ENCODE measurements at places on chromosomes 7 and 10.
A peak's percentile ranks its signal among the peaks of the same experiment; 100 is the strongest.

- DNase-seq, result no peak
Observed at GRCh38 chr7:11210374-11210773, 236.7 kb downstream of the PHF14 start.

- DNase-seq, result peak; percentile 38
Observed at GRCh38 chr7:26156451-26157420, 4.7 kb downstream of the NFE2L3 start.

- DNase-seq, result no peak
Observed at GRCh38 chr10:131663351-131663750, 237.5 kb upstream of the PPP2R2D start.

GRCh38 chr10:64385355-64385754, 864.2 kb downstream of the REEP3 start:
- DNase-seq, result no peak

DNA sequence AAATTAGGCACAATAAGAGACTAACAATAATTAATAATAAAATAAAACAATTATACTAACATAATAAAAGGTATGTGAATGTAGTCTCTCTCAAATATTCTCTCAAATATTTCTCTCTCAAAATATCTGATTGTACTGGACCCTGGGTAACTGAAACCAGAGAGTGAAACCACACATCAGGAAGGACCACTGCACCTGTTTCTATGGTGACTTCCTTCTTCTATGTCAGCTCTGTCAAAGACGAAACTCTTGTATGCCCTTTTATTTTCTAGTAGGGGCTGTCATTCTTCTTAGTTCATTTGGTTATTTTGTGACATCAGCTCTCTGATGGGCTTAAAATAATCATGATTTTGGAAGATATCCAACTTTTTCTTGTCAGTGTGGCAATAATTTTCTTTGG, 428.0 kb upstream of the TPK1 start:
- DNase-seq, result no peak

GRCh38 chr7:159167139-159167538, 22.5 kb upstream of the VIPR2 start:
- no peak for DNase-seq

GRCh38 chr7:73981933-73982332, 46.0 kb upstream of the ELN start:
- DNase-seq, result no peak

DNA sequence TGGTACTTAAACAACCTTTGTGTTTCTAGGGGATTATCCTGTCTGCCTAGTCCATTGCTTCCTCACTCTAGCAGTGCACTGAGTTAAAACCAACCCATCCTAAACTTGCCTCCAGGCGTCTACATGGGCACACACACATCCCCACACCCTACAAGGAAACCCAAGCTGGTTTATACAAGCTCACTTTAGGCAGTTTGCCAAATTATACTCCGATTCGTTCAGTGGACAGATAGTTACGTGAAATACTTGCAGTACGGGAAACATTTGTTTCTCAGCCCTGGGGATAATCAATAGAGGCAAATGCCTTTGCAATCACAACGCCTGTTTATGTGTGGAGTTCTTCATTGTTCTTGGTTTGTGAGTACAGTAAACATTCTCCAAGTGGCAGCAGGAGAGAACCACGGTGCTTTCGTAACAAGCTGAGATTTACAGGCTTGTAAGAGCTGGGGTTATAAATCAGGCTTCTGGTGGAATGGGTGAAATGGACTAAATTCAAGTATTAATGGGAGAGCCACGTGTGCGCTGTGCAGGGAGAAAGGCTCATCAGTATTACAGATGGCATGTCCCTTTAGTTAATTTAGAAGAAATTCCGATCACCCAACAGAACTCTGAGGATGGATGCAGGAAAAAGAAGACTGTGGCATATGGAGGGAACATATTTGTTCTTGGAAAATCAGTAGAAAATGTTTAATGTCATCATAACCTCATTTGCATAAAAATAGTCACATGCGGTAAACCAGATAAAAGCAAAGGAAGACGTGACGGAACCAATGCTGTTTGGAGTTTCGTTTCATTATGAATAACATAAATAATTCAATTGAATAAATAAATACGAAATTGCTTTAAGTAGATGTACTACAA, 217.1 kb downstream of the GALNT17 start:
- DNase-seq, result no peak

GRCh38 chr10:29757551-29758297, 123.0 kb upstream of the SVIL start:
- DNase-seq, result no peak

- no peak for DNase-seq
Observed at GRCh38 chr10:70444744-70445143, 3.3 kb upstream of the NODAL start.

DNA sequence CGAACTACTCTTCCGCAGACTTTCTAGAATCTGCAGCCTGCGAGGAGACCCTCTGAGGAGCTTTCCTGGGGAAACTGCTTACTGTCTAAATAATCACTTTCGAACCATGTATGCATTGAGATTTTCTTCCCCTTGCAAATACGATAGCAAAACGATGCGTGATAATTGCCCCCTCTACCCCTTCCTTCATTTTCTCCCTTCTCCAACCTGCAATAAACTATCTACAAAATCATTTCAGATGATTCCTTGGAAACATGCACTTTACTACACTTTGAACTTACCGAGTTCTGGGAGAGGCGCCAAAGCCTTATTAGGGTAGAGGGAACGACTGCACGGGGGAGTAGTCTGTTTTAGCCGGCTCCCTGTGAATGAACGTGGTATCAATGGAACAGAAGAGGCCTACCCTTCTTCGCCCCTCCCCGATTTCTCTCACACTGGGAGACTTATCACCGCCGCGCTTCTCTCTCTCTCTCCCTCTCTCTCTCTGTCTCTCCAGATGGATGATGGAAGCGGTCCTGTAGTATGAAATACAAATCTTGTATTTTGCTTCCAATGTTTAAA, at the start of gene FGFBP3:
Gene FGFBP3 (minus strand): TSS at position 370 of the 561 bp plus-strand sequence. CDS start 517 bp downstream, outside the sequence.
- no peak for DNase-seq

DNA sequence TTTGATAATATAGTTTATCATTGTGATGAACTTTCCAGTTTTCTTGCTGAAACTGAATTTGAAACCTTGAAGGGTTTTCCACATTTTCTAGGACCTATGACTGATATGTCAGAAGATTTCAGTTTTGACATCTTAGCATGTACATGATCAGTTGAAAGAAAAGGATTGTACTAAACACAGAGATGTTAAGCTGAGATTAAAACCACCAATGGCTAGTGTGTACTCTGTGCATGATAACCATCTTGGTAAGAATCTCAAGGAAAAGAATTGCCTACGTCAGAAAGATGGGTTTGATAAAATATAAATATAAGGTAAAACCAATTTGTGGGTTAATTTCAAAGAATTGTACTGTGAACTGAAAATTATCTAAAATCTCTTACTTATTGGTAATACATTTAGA, 776.4 kb downstream of the GATA3 start:
- no peak for DNase-seq

GRCh38 chr7:272108-272615, 17.8 kb upstream of the FOXL3 start:
- DNase-seq, result no peak

GRCh38 chr7:65731562-65732035, 141.3 kb upstream of the VKORC1L1 start:
- no peak for DNase-seq

- no peak for DNase-seq
Observed at GRCh38 chr10:109894516-109894915, 28.8 kb downstream of the XPNPEP1 start.

GRCh38 chr7:28276298-28276697, 95.7 kb upstream of the JAZF1 start:
- DNase-seq, result no peak

- DNase-seq, result no peak
Observed at GRCh38 chr7:43456200-43456599, 126.7 kb upstream of the STK17A start.

- no peak for DNase-seq
Observed at GRCh38 chr7:143129051-143129450, 2.8 kb upstream of the PIP start.

DNA sequence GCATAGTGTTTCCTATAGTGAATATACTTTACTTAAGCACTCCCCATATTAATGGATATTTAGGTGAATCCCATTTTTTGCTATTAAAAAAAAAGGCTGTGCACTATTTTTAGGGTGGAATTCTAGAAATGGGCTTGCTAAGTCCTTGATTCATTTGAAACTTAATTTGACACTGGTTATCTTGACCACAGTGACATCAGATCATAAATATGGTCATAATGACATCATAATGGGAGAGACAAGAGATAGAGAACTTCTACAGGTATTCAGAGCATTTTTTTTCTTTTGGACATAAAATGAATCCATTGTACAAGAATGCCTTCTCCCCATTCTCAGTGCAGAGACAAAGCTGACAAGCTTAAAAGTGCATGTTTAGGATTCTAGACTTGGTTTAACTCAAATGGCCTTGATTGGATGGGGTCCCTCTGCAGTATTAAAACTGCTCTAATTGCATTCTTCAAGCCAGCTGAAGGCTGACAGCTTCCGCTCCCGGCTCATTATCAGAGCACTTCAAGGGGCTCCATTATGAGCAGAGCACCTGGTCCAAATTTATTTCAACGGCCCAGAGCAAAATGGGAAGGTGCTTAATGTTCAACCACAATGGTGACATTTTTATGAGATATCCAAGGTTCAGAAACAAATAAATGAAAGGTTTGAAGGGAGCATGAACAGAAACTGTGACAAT, 104.8 kb downstream of the JAZF1 start:
- no peak for DNase-seq

GRCh38 chr10:126119599-126119998, 223.2 kb downstream of the FANK1 start:
- DNase-seq, result no peak

- DNase-seq, result no peak
Observed at GRCh38 chr10:4617589-4617988, 208.4 kb upstream of the AKR1E2 start.

DNA sequence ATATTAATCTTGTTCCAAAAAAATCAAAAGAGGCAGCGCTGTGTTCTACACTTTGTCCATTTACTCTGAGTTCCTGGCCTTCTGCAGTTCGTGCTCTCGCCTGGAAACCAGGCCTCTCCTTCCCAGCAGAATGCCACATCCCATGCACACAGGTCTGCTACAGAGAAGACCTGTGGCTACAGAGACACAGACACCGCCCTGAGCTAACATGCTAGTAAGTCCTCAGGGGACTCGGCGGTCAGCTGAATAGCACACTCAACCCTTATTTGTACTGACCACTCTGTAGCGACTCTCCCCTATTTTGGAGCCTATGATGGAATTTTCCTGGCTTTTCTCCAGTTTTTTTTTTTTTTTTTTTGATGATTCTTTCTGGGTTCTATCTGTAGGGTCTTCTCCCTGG, 12.8 kb downstream of the CREB3L2 start:
- no peak for DNase-seq

- DNase-seq, result no peak
Observed at GRCh38 chr7:102416406-102416805, 17.0 kb upstream of the ORAI2 start.

DNA sequence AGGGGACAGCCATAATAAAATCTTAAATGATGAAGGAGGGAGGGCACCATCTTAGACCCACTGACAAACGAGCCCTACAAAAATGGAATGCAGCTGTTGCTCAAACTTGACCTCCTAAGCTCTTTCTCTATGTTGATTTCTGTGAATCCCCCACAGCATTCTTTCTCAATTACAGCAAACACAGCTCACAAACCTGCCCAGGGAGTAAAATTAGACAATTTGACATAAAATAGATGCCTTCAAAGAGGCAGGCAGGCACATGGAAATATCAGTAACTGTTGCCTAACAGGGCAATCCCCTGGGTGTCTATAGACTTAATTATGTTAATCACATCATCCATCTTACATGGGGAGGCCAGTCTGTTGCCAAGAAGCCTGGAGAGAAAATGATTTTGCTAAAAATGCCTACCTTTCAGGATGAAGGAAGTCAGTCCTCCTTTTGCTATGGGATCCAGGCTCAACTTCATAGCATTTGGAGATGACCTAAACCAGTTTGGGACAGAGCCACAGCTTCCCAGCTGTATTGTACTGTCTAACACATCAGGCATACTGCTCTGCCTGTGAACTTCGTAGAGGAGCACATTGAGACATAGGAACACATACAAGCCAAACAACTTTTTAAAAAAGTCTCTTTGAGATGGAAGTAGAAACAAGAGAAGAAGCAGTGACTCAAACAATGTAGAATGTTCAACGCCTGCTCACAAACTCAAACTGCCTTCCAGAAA, 1177.4 kb downstream of the SORCS1 start:
- DNase-seq, result no peak

GRCh38 chr10:17153321-17153720, 23.7 kb upstream of the CUBN start:
- no peak for DNase-seq

GRCh38 chr7:135269921-135270320, 36.3 kb downstream of the STRA8 start:
- DNase-seq, result no peak

DNA sequence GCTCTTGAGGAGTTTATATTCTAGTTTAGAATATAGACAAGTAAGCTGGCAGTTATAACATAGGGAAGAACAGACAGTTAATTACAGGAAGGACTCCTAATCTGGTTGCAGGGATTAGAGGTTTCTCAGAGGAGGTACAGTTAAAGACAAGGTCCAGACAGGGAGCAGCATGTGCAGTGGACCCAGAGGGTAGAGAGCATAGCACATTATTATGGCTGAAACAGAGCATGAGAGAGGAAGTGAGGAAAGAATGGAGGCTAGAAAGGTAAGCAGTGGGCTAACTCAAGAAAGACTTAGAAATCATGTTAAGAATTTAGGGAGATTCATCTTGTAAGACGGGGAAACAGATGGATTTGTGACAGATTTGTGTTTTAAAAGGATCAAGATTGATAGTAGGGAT, 9.7 kb downstream of the MIOS start:
- DNase-seq, result no peak

DNA sequence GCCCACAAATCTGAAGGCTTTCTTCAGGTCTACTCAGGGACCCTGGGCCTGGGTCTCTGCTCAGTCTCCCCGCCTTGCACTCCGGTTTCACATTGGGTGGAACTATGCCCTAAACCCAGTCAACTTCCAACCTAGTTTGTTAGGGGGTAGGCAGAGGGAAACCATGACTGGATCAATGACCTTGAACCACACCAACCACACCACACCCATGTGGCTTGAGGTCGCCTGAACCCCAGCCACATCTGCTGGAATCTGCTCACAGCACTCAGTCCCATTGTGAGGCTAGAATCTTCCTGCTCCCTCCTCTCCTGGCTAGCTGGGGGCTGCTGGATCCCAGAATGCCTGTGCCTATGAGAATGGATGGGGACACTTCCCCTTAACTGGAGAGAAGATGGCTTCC, 17.9 kb downstream of the RFC2 start:
- no peak for DNase-seq

DNA sequence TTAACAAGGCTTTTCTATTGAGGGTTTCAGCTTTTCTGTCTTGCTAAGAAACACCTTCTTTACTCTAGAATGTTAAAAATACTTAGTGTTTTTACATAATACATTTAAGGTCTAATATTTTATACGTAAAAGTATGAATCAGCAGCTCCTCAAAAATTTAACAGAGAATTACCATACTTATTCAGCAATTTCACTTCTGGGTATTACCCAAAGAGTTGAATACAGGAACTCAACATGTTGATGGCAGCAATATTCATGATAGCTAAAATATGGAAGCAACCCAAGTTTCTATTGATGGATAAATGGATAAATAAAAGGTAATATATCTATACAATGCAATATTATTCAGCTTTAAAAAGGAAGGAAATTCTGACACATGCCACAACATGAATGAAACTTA, 9.7 kb upstream of the OR13A1 start:
- no peak for DNase-seq

- DNase-seq, result no peak
Observed at GRCh38 chr10:126964190-126964589, 59.0 kb downstream of the DOCK1 start.
